ENCODE measurements at places on chromosomes 1 and 21.
A peak's percentile ranks its signal among the peaks of the same experiment; 100 is the strongest.

DNA sequence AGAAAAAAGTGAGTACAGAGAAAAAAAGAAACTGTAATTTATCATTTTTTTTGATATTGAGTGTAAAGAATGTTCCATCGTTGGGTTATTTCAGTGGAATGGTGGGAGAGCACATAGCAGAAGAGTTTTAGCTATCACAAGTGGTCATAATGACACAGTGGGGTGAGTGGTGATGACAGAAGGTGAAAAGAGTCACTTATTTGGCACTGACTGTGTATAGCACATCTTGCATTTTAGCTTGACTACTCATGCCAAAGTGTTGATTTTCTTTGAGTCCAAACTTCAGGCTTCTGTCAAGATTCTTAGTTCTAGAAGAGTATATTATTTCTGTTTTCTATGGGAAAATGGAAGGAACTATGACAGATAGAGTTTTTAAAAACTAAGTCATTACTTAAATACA lies 261.2 kb downstream of the GRIK1 start:
- DNase-seq: no peak

DNA sequence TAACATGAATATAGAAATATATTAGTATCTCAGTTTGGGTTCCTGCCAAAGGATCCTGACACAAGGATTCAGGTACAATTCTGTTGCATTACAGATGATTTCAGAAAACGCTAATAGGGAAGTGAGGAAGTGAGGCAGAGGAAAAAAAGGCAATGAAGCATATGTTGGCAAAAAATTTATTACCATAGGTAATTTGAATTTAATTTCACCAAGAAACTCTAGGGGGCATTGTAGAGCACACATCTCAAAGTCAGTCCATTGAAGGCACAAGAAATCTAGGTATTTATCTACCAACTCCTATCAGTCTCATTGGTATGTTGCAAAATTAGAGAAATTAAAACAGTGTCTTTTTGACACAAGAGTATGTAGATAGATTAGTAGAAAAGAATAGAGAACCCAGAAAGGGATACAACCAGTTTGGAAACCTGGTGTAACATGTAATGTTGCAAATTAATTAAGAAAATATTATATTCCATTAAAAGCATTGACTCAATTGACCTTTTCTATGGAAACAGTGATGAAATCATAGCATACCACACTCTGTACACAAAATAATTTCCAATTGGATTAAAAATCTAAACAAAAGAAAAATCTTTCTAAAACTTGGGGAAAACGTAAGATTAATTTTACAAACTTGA lies 104.9 kb upstream of the SNX7 start:
- DNase-seq: no peak

GRCh38 chr1:161913482-161914140 lies 110.1 kb downstream of the OLFML2B start:
- no peak for DNase-seq

DNA sequence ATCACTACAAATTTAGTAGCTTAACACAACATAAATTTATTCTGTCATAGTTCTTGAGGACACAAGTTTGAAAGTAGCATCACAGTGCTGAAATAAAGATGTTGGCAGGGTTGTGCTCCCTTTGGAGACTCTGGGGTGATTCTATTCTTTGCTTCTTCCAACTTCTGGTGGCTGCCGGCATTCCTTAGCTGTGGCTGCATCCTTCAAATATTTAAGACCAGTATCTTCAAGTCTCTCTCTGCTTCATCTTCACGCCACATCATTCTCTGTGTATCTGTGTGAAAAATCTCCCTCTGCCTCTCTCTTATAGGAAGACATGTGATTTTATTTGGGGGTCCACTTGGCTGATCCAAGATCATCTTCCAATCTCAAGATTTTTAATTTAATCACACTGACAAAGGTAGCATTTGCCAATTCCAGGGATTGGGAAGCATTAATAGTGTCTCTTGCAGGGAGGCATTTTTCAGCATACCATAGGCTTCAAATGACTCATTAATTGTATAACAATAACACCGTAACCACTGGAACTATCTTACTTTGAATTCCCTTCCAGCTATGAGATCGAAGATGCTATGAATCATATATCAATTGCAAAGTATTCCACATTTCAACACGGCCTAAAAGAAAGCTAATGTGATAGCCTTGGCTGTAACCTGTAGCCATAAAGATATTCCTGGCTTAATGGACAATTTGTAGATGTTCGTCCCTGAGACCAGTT lies 74.6 kb downstream of the DPT start:
- DNase-seq: no peak

DNA sequence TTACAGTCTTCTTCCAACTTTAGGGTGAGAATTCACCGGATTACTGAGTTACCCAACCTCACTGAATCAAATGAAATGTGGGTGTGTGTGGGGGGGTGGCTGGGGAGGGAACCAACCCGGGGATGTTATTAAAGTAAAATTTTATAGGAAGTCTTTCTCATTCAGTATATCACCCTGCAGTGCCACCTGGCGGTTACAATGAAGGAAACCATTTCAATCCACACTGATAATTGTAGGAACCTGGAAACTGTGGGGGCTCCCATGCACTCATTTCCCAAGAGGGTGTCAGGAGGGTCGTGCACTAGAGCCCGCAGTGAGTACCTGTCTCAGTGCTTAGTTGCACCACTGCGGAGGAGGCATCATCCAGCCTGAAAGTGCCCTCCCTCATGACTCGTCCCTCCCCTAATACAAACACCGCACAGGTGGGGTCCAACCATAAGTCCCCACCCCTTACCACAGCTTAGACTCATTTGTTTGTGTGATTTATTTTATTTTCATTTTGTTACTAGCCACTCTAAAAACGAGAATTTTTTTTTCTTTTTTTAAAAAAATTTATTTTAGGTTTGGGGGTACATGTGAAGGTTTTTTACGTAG lies 29.1 kb upstream of the IGSF5 start:
- no peak for DNase-seq

- DNase-seq: no peak
Measured at GRCh38 chr1:213969958-213970555, 17.7 kb upstream of the PROX1 start.

GRCh38 chr1:229263254-229263653 lies 7.7 kb upstream of the RAB4A start:
- no peak for DNase-seq

DNA sequence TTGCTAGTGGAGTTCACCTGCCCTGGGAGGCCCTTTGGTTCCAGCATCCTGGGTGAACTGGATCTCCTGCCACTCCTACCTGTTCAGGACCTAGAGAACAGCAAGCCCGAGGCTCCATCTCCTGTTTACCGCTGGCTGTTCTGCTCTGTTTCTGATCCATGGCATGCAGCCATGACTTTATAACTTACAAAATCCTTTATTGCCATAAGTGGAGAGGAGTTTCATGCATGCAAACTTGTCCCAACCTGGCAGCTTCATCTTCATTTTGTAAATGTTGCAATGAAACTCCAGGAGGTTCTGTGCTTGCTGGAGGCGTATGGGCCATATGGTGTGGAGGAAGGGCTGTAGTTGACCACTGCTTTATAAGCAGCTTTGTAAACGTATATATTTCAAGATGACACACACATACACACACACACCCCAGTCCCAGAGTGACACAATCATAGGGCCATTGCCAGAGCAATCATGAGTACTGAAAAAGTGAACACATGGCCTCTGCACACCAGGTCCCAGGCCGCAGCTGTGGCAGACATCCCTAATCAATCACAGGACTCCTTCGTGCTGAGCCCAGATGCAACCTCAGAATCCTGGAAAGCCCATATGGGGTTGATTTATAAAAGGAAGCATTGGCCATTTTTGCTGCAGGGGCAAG lies 69.0 kb downstream of the UBIAD1 start:
- DNase-seq: no peak

- no peak for DNase-seq
Measured at GRCh38 chr1:230972855-230973271, 5.8 kb downstream of the TTC13 start.

DNA sequence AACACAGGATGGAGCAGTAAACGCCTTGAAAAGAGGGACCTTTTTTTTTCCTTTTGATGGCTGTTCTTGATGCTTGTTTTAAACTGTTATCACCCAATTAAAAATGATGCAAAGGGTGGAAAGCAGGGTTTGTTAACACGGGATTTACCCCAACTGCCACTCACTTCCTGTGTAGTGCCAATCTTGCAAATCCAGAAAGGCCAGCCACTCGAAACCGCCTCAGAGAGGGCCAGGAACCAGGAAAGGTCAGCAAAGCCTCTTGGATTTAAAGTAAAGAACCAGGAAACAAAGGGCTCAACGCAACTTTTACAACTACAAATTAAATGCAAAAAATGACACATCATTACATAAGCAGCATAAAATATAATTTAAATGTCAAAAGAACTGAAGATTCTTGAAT lies 347.4 kb downstream of the PDE4B start:
- peak; percentile 53 for DNase-seq

GRCh38 chr1:48120621-48121020 lies 101.9 kb upstream of the SLC5A9 start:
- no peak for DNase-seq

DNA sequence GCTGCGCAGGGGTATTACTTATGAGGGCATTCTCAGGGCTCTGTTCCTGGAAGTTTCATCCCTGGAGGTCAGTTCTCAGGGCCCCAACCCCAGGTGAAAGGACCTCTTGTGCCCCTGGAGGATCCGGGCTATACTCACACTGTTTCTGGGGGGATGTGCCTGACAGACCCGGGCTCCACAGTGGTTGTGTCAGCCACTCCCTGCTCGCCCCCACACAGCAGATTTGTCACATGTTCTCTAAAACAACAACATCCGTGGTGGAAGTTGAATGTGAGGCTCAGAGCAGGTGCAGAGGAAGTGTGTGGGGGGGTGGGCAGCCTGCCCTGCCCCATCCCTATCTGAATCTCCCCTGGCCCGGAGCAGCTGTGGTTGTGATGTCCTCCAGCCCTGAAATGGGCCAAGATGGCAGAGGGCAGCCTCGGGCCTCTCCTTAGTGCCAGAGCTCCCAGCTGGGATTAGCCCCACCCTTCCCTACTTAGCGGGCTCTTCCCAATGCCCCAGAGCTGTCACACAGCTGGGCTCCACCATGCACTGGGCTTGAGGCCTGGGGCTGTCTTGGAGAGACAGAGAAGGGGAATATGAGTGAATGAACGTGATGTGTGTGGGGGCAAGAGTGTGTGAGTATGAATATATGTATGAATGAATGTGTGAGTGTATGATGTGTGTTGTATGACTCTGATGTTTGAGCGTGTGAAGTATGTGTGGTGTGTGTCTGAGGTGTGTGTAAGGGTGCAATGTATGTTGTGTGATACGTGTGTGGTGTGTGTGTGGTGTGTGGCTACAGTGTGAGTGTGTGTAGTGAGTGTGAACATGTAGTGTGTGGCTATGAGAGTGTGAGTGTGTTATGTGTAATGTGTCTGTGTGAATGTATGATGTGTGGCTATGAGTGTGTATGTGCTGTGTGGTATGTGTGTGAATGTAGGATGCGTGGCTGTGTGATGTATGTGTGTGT lies 1.5 kb upstream of the FCMR start:
- DNase-seq: peak; percentile 54

- no peak for DNase-seq
Measured at GRCh38 chr1:221809091-221810029, 67.5 kb upstream of the DUSP10 start.

DNA sequence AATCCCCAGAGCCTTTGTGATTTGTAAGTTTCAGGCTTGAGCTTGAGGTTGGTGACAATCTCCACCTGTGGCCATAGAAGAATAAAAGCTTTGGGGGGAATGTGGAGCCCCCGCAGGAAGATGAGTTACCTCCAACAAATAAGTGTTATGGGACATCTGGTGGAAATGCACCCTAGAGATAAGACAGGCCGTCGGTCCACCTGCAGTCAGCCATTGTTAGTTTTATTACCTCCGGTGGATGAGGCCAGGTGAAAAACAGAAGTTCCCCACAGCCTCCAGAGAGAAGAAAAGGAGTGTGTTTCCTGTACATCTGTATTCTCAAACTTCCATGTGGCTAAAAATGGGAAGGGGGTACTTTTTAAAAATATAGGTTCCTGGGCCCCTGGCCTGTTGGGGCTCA lies 137.4 kb downstream of the KAZN start:
- DNase-seq: no peak

DNA sequence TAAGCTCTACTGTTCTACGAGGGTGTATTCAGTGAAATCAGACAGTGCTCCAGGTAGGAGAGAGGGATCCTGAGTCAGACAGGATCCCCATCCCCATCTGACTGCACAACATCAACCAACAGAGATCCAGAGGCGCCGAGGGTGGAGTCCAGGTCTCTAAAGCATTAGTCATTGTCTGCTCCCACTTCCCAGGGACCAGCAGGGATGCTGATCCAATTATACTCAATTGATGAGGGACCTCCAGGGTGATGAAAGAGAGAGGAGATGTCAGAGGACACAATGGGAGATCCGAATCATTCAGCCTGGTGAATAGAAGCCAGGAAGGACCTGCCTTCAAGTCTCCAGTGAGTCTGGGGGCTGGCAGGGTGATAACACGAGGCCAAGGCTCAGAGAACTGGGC lies 39.5 kb upstream of the STMN1 start:
- no peak for DNase-seq

GRCh38 chr21:44930543-44930981 lies 9.3 kb upstream of the SLX9 start:
- DNase-seq: peak; percentile 57

Measured in lower lobe of right lung (tissue), 2 donors.